ENCODE measurements at places on chromosomes 12 and 14.

GRCh38 chr12:51917746-51918453 lies 10.6 kb downstream of the ACVRL1 start:
- DNase-seq = no peak

DNA sequence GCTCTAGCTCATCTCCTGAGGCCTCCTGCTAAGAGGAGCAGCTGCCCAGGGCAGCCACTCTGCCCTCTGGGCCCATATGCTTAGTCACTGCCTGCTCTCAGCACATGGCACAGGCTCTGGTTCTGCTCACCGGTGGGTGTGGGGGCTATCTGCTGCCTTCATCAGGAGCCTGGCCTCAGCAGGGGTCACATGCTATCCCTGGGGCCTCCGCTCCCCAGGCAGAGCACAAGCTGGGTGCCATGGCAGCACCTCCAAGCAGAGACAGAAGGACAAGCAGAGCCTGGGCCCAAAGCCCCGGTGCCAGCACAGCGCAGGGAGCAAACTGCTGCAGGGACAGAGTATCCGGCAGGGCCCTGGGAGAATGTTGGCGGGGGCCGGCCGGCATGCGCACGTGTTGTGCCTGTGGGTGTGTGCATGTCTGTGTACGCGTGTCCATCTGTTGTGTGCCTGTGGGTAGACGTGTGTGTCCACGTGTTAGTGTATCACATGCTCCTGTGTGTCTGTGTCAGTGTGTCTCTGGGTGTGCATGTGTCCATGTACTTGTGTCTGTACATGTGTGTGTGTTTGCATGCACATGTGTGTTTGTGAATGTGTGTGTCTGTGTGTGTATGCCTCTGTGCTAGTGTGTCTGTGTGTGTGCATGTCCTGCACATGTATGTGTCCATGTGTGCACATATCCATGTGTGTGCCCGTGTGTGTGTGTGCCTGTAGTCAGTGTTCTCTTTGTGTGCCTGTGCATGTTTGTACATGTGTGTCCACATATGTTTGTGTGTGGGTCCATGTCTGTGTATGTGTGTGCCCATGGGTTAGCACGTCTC lies 326.9 kb downstream of the TMEM121 start:
- DNase-seq = peak; percentile 84

GRCh38 chr12:101671157-101671791 lies 26.2 kb upstream of the CHPT1 start:
- DNase-seq = no peak

DNA sequence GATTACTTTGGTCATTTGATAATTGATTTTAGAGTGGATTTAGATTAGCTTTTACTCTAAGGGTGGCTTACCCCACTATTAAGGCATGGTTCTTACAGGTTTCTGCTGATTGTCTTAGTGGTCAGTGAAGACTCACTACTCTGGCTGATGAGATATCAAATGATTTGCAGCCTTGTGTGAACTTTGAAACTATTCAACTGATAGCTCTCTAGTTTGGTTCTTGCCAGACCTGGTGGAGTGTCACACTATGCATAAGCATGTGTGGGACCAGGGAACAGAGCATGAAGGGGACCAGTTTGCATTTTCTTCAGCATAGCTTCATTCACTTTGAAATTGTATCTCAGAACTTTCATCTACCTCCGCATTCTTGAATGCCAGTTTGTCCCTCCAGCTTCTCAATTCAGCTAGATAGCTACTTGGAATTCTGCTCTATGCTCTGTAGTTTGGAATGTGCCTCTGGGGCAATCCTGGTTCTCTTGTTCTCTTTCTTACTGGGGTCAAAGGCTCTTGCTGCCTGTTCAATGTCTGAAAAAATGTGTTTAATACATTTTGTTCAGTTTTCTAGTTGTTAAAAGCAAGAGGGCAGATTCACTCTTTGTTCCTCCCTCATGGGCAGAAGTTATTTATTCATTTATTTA lies 12.7 kb downstream of the SCYL2 start:
- DNase-seq = no peak

DNA sequence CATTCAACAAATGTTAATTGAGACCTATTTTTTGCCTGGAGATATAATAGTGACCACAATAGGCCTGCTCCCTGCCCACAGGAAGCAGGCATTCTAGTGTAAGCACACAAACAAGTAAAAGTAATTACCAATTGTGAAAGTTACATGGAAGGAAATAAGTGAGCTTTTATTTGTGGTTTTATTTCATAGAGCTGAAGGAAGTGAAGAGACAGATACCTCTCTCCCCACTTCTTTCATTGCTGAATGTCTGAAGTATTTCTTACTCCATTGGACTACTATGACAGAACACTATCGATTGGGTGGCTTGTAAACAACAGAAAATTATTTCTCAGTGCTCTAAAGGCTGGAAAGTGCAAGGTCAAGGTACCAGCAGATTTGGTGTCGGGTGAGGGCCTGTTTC lies 183.5 kb downstream of the PRKCH start:
- no peak for DNase-seq

DNA sequence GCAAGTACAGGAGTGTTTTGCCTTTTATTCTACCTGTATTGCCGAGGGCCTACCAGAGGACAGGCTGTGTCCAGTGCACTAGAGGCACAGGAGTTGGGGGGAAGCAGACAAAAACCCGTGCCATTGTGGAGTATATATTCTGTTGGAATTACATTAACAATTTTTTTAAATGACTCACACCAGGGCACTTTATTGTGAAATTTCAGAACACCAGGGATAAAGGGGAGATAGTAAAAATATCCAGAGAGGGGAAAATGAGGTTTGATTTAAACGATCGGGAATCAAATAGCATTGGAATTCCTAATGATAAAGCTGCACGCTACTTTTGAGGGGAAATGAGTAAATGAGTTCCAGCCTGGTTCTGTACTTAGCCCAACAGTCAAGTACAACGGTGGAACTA lies 123.2 kb downstream of the PELI2 start:
- DNase-seq = no peak

GRCh38 chr12:103676893-103677292 lies 89.8 kb downstream of the STAB2 start:
- no peak for DNase-seq

GRCh38 chr12:1728824-1729223 lies 38.0 kb downstream of the ADIPOR2 start:
- no peak for DNase-seq

DNA sequence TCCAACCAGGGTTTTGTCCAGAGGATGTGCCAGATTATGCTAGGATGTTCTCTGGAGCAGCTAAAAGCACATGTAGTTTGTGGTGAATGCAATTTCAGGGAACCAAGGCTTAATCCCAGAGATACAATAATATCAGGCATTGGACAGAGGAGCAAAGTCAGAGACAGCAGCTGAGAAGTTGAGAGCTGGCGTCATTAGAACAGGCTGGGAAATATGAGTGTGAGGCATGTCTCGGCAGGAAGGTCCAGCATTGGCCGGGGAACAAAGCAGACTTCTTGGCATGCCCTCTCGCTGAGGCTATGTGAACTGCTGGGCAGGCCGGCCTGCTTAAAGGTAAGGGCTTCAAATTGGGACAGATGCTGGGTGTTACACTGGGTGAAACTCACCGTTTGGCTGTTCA lies 125.4 kb downstream of the CAND1 start:
- peak; percentile 47 for DNase-seq

GRCh38 chr12:113348849-113349536 lies 9.4 kb upstream of the PLBD2 start:
- no peak for DNase-seq

- DNase-seq = no peak
Measured at GRCh38 chr14:54003064-54003463, 46.4 kb upstream of the BMP4 start.

DNA sequence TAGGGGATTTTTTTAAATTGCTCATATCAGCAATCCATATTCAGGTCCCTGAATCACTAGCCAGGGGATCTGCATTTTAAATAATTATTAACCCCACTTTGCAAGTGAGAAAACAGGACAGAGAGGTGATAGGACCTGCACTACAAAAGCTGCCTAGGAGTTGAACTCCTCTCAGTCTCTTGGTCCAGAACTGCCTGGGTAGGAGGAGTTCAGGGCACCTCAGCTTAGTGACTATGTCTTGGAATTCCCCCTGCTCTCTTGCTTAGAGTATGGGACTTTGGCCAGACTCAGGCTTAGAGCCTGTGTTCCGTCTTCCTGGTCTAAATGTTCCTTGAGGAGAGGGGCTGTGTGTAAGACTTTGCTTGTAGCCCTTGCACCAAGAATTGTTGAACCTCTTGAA lies 68.2 kb upstream of the WSCD2 start:
- no peak for DNase-seq

- no peak for DNase-seq
Measured at GRCh38 chr14:83575301-83575700, 1954.6 kb upstream of the FLRT2 start.

DNA sequence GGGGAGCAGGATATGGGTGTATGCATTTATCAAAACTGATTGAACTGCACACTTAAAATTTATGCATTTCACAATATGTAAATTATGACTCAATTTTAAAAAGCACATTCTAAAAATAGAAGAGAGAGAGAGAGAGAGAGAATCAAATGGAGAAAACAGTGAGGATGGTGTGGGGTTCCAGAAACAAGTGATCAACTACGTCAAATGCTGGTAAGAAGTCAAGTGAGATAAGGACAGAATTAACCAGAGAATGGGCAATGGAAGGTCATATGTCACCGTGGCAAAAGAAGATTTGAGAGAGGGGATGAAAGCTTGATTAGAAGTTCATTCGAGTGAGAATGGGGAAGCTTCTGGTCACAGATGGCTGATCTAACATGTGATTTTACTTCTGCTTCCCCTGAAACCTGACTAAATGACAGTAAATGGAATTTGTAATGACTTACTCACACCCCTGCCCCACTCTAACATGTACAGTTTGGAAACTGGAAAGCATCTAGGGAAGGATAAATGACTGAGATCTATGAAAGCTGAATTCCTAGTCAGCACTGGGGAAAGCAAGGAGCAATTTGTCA lies 276.5 kb upstream of the AMIGO2 start:
- no peak for DNase-seq

DNA sequence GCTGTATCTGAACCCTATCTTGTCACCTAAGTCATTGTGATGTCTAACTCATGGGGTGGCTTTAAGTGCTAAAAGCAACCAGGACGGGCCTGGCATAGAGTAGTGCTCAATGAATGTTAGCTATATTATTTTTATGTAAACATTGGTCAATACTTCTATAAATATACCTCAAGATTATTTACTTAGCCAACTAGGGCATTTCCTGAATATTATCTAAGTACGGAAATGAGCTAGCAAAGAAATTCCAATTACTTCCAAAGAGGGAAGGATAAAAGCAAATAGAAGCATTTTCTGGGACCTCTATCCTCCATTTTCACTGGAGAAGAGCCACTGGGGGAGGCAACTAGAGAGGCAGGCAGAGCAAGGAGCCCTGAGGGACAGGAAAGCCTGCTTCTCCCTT lies 20.6 kb downstream of the CCDC92 start:
- no peak for DNase-seq

DNA sequence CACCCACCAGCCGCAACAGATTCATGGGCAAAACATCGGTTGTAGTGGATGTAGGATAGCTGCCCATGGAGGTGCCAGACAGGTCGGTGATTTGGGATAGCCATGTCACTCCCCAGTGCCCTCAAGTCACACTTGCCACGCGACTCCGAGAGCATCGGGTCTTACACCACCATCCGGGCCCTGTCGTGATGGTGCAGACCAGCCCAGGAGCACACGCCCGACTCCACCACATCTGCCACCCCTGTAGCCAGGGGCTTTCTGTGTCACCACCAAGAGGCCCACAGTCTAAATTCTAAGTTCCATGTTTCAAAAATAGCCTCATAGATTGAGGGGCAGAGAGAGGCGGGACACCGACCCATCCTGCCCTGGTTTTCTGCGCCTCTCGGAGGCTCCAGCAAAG lies 18.0 kb downstream of the FOXN4 start:
- peak; percentile 66 for DNase-seq

DNA sequence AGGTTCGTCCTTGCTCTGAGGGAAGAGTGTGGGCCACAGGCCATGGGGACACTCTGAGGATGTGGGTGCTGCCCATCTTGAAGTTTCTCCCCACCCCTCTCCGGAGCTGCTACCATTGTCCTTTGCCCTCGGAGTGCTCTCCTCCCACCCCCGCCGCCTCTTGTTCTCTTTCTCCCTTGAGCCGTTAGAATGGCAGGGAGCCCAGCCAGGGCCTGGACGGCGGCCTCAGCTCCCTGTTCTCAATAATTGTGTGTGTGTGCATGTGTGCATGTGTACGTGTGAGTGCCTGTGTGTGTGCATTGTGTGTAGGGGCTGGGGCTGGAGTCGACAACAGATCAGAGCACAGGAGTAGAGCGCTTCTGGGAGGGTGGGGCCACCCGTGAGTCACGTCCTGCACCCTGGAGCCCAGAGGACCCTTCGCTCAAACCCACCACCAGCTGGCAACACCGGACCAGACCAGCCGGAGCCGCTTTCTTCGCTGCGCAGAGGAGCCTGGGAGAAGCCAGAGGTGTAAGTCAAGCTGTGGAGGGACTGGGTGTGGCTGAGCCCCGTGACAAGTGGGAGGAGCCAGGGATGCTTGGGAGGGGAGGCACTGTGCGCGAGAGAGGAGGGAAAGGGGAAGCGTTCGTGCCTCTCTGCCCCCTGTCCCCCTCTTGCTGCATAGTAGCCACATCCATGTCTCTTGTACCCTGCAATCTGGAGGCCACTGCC lies 25.9 kb upstream of the KCNA5 start:
- no peak for DNase-seq

- peak; percentile 88 for DNase-seq
Measured at GRCh38 chr12:56243731-56244181, 13.9 kb downstream of the SLC39A5 start.

DNA sequence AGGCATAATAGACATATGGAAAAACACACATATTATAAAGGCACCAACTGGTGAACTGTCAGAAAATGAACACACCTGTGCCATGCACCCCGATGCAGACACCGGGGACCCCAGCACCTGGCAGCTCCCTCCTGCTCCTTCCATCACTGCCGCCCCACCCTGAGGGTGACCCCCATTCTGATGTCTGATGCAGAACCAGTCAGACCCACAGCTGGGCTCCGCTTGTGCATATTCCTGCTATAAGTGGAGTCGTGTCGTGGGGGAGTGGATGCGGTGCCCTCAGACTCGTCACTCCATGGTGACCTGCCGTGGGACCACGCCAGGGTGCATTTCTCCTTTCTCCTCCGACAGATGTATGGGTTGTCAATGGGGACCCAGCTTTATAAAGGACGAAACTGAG lies 45.7 kb upstream of the MEG3 start:
- DNase-seq = no peak

DNA sequence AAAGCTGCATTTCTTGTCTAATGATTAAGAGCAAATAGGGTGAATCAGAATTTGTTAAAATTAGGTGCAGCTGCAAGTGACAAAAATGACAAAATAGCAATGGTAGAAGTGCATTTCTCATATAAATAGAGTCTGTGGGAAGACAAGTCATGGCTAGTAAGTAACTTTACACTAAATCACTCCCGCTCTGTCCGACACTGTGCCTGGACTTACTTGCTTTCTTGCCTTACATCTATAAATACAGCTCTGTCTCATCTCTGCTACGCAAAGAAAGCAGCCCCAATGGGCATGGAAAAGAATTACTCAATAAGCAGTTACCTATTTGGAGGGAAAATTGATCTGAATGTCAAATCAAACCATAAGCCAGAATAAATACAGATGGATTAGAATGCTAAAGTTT lies 245.4 kb upstream of the KRR1 start:
- no peak for DNase-seq

GRCh38 chr14:68977718-68978171 lies 1.4 kb downstream of the ACTN1 start:
- DNase-seq = peak; percentile 95

Measured in osteoblast (primary cell).